Stimulated activated CD8-positive, alpha-beta memory T cell treated with anti-CD3 and anti-CD28 coated beads, Interleukin-7, amount 100 ng/mL, for 1 hour (primary cell): ENCODE measurements at places on chromosomes 3 and 15.

DNA sequence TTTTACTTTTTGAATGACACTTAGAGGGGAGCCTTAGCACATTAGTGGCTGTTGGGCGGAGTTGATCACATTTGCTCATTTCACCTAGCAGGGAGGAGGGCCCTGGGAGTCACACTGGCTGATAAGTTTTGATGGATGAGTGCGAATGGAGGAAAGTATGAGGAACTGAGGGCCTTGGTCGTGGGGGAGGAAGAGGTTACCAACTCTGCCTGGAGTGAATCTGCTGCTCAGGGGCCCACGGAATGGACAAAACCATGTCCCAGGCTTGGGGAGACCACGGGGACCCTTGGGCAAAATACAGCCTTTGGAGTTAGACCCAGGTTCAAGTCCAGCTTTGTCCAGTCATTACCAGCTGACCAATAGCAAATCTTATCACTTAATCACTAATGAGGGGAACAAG is 5.1 kb upstream of the FLNB start:
- no peak for DNase-seq

- DNase-seq, result no peak
Measured at GRCh38 chr3:45214061-45214680, 11.9 kb downstream of the TMEM158 start.

DNA sequence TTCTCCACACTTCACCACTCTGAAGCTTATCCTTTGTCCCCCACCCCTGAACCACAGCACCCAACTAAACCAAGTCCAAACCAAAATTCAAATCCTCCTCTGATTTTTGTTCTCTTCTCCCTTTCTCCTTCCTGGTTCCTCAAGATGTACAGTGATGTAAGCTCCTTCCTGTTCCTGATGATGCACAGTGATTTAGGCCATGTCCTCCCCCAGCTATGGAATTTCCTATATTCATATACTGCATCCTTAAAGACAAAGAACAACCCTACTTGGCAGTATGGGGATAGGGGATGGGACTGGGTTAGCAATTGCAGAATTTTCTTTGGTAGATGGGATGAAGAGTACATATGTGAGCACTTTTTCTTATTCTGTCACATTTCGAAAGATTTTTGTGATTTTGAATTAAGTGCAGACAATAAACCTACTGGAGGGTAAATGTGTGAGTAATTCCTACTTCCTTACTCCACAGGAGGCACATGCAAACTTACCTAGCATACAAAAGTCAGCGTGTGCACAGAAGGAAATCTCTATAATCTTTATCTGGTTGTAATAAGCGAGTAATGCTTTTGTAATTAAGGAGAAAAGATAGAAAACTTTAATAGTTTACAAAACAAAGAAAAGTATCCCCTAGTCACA is 125.0 kb downstream of the ANO10 start:
- DNase-seq, result no peak

- DNase-seq, result no peak
Measured at GRCh38 chr15:93837450-93837849, 393.9 kb upstream of the MCTP2 start.

DNA sequence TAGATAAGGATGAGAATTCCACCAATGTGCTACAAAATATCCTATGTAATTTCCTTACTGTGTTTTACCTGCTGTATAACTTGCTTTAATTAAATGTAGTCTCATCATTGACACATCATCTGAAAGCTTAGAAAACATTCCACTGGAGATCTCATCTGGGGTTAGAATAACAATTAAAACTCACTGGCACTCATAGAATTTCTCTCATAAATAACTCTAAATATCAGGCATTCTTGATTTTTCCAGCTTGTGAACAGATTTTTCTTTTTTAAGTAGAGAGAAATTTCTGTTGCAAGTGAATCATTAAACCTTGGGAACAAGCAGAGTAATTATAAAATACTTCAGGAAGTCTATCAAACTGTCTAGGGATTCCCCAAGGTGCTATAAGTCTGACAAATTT is 843.8 kb downstream of the NAALADL2 start:
- DNase-seq, result no peak

GRCh38 chr3:56775838-56776555 is 25.8 kb downstream of the ARHGEF3 start:
- no peak for DNase-seq

GRCh38 chr3:10935846-10936631 is 56.5 kb upstream of the SLC6A1 start:
- DNase-seq, result no peak

- no peak for DNase-seq
Measured at GRCh38 chr3:190053919-190054672, 66.6 kb downstream of the P3H2 start.

GRCh38 chr15:30041868-30042267 is 40.9 kb upstream of the GOLGA8J start:
- no peak for DNase-seq
